ENCODE measurements at places on chromosomes 6 and 20. TPM values are rescaled to one million over a fixed set of nuclear protein-coding genes. Genes with fewer than 3 reads are reported as not detected.

The IP6K3 gene
- polyA plus RNA-seq: 0.60 TPM

The DYNLRB1 gene
- polyA plus RNA-seq: 237 TPM

The MROH8 gene
- polyA plus RNA-seq: 1.0 TPM

The ABHD16B gene
- not detected for polyA plus RNA-seq

The SYTL3 gene
- 1.6 TPM for polyA plus RNA-seq

The CYP39A1 gene
- polyA plus RNA-seq: 1.6 TPM

The ZNF341 gene
- polyA plus RNA-seq: 7.9 TPM

The PMEPA1 gene
- 6.5 TPM for polyA plus RNA-seq

The LY6G6F gene
- not detected for polyA plus RNA-seq

The OR2B3 gene
- polyA plus RNA-seq: not detected

The AIF1 gene
- 114 TPM for polyA plus RNA-seq

Measured in sigmoid colon (tissue), 7 donors.